ENCODE measurements at places on chromosomes 13 and 19.

DNA sequence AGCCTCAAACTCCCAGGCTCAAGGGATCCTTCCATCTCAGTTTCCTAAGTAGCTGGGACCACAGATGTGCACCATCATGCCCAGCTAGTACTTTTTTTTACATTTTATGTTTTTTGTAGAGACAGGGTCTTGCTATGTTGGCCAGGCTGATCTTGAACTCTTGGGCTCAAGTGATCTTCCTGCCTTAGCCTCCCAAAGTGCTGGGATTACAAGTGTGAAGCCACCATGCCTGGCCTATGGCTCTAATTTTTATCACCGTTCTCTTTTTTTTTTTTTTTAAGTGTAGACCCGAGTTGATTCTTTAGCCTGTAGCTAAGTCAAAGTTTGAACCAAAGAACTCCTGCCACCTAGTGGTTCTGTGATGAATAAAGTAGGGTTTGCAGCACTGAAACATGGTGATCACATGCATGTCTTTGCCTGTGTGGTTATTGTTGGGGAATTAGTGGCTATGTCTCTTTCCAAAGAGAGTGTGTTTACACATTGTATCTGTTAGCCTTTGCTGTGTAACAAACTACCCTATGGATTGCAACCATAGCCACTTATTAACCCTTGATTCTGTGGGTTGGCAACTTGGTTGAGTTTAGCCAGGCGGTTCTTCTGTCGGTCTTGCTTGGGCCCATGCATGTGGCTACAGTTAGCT lies 11.6 kb downstream of the NFILZ start:
- peak; percentile 65 for DNase-seq

DNA sequence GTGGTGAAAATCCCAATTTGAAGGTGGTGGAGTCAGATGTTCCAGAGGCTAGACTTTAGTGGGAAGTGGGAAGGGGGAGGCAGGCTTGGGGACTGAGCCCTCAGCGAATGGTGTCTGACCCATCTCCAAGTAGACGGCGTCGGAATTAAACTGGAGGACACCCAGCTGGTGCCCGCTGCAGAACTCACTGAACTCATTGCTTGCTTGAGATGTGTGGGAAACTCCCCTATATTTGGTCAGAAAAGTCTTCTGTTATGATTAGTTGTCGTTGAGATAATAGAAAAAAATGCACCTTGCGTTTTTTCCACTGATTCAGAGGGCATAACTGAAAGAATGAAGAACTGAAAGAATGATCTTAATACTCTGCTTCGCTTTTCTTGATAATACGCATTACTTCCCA lies 871 bp upstream of the ZNF583 start:
- DNase-seq = no peak

DNA sequence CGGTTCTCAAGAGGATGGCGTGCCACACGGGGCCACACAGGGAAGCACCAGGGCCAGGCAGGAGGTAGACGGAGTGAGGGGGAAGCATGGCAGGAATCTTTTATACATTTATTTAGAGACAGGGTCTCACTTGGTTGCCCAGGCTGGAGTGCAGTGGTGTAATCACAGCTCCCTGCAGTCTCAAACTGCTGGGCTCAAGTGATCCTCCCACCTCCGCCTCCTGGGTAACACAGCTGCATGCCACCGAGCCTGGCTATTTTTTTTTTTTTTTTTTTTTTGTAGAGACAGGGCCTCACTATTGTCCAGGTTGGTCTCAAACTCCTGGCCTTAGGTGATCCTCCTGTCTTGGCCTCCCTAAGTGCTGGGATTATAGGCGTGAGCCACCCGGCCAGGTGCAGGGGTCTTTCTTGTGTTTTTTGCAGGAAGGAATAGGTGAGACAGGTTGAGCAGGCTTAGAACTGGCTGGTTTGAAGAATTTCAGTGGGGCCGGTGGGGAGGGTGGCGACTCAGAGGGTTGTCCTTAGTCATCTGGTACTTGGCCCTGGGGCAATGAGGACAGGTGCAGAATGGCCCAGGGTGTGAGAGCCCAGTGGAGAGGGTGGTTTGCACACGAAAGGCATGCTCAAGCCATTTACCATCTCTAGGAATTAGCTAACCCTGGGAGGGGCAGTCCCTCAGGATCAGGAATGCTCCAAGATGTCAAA lies 7.6 kb downstream of the SSC5D start:
- no peak for DNase-seq

DNA sequence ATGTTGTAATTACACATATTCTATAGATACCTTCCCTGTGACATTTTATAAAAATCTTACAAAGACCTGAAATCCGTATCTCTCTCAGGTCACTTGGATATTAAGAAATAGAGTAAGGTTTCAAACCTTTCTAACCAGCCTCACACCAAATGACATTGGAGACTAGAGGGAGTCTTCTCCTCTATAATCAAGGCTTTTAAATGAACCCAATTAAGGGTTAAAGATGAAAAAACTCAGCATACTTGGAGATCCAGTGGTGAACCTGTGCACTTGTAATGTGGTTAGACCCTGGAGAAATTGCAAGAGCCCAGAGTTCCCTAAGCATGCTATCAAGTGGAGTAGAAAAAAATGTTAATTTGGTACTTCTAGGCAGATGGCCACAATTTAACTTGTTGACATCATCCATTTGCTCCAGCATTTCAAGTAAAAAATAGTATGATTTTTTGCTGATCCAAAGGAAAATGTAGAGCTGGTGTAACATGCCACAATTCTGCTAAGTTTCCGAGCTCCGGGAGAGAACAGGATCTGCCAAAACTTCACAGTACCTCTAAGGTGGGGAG lies 554.1 kb upstream of the MIR17HG start:
- DNase-seq = no peak

GRCh38 chr13:30049692-30050091 lies 199.3 kb upstream of the UBL3 start:
- DNase-seq = no peak

- DNase-seq = peak; percentile 86
These were observed at the start of gene B3GNT8 for GRCh38 chr19:41426952-41427646. B3GNT8 (minus strand) TSS chr19:41427374; CDS start chr19:41426778, 596 bp downstream.

GRCh38 chr13:48317511-48318376 lies 14.2 kb downstream of the RB1 start:
- DNase-seq = peak; percentile 69

DNA sequence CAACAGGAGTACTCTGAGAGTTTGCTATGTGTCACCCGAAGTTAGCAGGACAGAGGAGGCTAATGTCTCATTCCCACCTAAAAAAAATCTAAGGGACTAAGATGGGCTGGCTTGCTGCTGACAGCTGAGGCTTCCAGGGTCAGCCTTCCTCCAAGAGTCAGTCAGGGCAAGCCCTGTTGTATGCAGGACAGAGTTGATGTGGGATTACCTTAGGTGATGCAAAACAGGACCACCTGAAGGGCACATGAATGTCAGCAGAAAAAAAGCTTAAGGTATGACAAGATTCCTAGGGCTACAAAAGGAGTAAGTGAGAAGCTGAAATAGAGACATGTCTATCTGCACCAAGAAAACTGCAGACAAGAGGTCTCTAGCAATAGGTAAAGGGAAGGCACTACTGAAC lies 151.5 kb downstream of the NHLRC3 start:
- no peak for DNase-seq

- DNase-seq = no peak
These were observed 340.6 kb upstream of the KLHL1 start for GRCh38 chr13:70448820-70449219.

DNA sequence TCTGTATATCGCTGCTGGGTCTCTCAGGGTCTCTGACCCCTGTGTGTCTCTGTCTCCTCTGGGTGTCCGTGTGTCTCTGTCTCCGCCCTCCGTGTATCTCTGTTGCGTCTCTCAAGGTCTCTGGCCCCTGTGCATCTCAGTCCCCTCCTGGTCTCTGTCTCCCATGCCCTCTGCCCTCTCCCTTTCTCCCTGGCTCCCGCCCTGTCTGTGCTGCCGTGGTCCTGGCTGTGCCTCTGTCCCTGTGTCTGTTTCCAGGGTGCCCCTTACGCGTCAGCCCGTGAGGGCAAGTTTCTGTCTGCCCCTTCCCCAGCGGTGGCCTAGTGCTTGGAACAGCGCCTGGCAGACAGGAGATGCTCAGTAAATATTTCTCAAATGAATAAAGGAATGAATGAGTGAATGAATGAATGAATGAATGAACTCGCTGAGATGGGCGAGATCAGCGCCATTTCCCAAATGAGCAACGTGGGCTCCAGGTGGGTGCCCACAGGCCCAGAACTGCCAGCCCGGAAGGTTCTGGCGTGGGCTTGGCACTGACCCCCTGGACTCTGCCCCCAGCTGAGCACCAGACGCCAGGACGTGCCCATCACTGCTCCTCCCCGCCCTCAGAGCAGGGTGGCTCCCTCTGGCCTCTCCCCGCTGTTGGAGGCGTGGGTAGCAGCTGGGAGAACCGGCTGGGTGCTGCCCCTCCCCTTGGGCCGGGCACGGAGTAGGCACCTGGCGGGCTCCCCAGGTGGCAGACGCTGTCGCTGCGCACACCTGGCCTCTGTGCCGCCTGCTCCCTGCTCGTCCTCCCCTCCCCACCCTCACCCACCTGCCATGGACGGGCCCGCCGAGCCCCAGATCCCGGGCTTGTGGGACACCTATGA lies at the start of gene SULT2B1:
Gene SULT2B1 (plus strand): TSS at position 736 of the 866 bp plus-strand sequence. CDS start 81 bp downstream, at position 817.
- DNase-seq = no peak

- peak; percentile 24 for DNase-seq
These were observed 107.4 kb upstream of the SLC7A1 start for GRCh38 chr13:29702912-29703351.

DNA sequence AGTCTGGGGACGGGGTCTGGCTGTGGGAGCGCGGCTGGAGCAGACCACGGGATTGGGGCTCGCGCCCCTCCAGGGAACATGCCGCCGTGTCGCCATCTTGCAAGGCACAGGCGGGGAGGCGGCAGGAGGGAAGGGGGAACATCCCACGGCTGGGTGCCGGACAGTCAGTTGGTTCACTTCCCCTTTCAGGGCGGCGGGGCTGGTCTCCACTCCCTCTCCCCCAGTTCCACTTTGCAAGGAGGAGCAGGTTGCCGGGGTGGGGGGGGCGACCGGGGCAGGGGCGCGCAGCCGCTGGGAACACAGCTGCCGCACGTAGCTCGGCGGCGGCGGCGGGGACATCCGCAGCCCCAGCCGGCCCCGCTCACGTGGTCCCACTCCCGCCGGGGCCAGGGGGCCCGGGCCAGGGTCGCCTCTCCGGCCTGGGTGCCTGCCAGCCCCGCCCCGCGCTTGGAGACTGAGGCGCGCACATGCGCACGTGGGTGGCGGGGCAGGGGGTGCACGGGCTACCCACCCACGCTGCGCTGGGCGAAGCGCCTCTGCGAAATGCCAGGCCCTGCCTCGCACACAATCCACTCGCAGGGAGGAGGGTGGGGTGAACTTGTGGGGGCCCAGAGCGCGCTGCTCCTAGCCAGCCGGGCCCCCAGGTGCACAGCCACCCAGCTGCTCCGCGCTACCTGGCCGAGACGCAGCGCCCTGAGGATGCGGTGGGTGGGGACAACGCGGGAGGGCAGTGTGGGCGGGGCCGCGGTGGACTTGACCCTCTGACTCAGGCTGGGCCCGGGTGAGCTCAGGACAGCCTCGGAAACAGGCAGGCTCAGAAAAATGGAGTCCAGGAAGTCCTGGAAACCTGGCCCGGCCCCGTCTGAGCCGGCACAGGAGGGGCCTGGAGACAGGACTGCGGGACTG lies 6.4 kb downstream of the KLF16 start:
- DNase-seq = peak; percentile 78

DNA sequence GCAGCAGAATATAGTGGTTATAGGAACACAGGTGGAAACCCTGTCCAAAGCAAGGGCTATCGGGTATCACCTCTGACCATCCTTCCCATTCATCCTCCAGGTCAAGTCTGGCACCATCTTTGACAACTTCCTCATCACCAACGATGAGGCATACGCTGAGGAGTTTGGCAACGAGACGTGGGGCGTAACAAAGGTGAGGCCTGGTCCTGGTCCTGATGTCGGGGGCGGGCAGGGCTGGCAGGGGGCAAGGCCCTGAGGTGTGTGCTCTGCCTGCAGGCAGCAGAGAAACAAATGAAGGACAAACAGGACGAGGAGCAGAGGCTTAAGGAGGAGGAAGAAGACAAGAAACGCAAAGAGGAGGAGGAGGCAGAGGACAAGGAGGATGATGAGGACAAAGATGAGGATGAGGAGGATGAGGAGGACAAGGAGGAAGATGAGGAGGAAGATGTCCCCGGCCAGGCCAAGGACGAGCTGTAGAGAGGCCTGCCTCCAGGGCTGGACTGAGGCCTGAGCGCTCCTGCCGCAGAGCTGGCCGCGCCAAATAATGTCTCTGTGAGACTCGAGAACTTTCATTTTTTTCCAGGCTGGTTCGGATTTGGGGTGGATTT lies 2.1 kb upstream of the RAD23A start:
- no peak for DNase-seq

DNA sequence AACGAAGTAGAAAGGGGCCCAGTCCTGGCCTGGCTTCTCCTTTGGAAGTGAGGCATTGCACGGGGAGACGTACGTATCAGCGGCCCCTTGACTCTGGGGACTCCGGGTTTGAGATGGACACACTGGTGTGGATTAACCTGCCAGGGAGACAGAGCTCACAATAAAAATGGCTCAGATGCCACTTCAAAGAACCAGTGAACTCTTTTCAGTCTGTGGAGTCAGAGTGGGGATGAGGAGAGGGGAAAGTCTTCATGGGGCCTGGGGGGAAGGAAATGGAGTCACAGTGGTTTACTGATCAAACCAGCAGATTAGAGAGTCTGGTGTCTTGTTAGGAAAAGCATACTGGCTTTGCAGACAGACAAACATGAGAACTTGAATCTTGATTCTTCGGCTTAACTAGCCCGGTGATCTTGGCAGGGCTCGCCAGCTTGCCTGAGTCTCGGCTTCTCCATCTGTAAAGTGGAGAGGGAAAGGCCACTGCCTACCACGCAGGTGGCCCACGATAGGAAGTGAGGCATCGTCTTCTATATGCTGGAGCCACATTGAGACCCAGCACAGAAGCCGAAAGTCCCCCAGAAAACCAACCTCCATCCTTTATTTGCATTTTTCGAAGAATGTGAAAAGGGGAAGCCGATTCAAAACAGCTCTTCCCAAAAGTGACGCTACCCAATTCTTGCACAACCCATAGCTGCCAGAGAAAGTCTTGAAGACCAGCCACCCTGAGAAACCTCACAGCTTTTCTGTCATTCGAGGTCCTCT lies at the start of gene FFAR1:
Gene FFAR1 (plus strand): TSS at position 732 of the 759 bp plus-strand sequence. CDS start 3,650 bp downstream, outside the sequence.
- DNase-seq = no peak

GRCh38 chr13:60661521-60661920 lies 264.5 kb downstream of the TDRD3 start:
- DNase-seq = peak; percentile 38

DNA sequence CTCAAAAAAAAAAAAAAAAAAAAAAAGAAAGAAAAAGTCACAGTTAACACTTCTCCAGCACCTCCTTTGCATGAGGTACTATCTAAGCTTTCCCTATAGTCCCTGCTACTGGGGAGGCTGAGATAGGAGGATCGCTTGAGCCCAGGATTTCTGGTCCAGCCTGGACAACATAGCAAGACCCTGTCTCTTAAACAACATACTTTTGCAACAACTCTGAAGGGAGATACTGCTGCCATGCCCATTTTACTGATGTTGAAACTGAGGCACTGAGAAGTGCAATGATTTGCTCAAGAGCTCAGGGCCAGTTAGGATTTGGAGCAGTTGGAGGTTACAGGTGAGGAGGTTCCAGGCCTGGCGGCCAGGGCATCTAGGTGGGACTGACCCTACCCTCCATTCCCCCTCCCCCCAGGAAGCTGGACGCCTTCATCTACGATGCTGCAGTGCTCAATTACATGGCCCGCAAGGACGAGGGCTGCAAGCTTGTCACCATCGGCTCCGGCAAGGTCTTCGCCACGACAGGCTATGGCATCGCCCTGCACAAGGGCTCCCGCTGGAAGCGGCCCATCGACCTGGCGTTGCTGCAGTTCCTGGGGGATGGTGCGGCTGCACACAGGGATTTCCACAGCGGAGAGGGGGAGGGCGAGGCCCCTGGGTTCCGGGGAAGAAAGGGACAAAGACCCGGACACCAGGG lies 4.3 kb upstream of the GRWD1 start:
- no peak for DNase-seq

Data from eye (tissue), 1 donor.